NCI-H187 treated with DMSO at 0.1 percent for 48 hours (cell line): ENCODE measurements at places on chromosomes 1 and 21.

DNA sequence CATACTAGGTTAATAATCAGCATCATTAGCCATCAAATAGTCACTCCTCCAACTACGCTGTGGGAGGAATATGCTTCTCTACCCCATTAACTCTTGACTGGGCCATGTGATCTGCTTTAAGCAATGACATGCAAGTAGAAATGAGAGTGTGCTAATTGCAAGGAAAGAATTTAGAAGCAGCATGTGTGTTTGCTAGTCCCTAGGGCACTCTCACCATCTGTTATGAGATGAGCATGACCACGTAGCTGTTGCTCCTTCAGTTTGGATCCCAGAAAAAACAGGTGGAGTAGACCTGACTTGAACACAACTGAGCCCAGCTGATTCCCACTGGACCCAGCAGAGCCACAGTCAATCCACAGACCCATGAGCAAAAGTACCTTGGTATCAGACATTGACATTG lies 19.7 kb upstream of the RGS7 start:
- no peak for DNase-seq

- no peak for DNase-seq
Observed at GRCh38 chr1:227449051-227449450, 114.3 kb upstream of the ZNF678 start.

DNA sequence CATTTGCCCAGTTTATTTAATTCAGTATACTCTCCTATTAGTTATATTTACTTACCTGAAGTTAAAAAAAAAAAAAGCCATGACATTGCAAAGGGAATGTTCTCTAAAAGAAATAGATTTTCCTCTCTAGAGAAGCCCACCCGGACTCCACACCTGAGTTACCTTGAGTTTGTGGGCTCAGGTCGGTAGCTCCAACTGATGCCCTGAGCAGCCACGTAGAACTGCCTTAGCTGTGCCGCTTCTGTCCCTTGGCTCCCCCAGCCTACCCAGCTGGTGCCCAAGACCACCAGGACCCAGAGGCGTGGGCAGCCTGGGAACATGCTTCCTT lies 250 bp downstream of the F5 start:
- DNase-seq, result no peak

- DNase-seq, result no peak
Observed at GRCh38 chr1:227744668-227745067, 9.4 kb downstream of the SNAP47 start.

DNA sequence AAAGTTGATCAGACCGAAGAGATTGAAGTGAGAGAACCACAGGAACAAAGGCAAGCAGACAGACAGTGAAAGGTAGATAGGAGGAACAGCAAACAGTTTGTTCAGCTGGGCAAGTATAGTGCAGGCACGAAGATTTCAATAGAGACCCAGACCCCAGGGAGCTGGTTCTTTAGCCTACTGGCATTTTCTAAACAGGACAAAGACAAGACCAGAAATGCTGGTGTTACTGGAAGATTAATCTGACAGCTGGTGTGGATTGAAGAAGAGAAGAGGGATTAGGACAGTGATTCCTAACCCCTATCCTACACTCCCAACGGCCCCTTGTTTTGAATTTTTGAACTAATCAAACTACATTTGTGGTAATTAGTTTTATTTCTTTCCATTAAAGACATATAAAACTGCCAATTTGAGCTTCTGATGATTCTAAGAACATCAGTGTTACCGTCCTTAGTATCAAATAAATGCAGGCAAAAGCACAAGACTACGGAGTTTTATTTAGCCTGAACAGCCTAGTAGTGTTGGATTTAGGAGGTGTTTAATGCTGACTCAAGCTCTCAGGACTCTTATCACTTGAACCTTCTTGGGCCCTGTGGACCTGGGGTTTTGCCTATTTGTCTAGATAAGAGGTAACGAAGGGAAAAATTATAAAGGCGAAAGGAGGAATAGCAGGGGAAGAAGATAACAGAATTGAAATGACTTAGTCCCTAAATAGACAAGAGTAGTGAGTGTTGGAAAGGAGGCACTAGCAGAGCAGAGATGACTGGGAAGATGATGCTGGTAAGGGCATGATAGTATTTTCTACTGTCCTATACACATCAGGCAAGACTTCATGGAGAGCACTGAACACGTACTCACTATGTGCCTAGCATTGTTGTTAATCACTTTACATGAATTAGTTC lies 2.0 kb downstream of the NPL start:
- no peak for DNase-seq

DNA sequence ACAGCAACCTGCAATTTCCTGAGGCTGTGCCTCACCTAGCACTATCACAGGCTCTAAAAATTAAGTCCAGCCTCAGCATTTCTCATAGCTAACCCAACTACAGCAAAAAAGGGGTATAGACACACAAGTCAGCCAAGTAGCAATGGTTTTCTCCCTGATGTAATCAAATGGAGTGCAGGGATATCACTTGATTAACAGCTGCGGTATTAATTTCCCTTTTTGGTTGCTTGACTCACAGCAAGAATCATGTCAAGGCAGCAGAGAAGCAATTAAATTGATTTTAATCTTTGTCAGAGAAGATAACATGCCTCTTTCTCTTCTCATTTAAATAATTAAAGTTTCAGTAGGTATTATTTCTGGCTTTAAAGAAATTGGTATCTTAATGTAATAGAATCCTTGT lies 278.9 kb downstream of the RWDD3 start:
- DNase-seq, result no peak

DNA sequence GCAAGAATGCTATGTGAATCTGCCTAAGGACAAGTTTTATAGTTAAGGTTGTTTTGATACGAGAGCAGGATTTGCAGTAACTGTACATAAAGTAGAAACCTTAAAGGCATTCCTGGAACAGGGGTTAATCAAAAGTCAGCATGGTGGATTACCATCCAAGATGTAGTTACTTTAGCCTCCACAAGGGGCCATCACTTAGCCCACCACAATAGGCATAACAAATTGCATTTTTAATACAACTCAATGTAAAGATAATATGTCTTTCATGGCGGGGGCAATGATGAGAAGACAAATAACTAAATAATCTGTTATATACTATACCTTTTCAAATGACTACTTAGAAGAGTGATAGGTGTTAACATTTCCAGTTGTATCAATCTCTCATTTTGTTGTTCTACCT lies 611.2 kb upstream of the ADGRL4 start:
- DNase-seq, result no peak

GRCh38 chr21:34722684-34723300 lies 54.0 kb downstream of the CLIC6 start:
- DNase-seq, result no peak

GRCh38 chr1:65054481-65054880 lies 88.1 kb upstream of the JAK1 start:
- DNase-seq, result no peak

DNA sequence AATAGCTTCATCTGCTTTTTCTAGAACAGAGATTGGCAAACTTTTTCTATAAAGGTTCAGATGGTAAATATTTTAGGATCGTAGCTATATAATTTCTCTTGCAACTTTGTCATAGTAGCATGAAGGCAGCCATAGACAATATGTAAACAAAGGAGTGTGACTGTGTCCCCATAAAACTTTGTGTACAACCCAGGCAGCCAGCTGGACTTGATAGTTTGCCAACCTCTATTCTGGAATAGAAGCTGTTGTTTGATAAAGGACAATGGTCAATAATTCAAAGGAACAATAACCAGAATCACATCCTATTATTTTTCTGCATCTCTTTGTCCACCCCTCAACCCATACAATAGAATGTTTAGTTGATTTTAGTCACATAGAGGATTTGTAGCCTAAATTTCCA lies 286.7 kb downstream of the LMX1A start:
- no peak for DNase-seq

GRCh38 chr1:30995990-30996612 lies 69.4 kb downstream of the PUM1 start:
- DNase-seq, result no peak

- DNase-seq, result no peak
Observed at GRCh38 chr1:159927849-159928431, 2.6 kb upstream of the TAGLN2 start.

- no peak for DNase-seq
Observed at GRCh38 chr1:115373305-115373704, 35.3 kb upstream of the NGF start.

DNA sequence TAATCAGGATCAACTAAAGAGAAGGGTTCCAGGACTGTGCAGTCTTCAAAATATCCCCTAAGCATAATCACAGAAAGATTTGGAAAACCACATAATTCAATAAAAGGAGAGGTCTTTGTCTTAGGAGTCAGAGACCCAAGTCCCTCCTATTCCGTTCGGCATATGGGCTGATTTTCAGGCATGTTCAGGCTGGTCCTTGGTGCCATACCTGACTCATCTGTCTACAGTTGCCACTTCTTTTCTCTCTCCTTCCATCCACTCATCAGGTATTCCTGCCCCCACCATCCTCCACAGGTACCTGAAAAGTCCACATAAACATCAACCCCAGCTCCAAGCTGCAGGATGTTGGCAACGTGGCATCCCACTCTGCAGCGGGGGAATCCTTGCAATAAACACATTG lies 29.7 kb upstream of the RPL11 start:
- no peak for DNase-seq

DNA sequence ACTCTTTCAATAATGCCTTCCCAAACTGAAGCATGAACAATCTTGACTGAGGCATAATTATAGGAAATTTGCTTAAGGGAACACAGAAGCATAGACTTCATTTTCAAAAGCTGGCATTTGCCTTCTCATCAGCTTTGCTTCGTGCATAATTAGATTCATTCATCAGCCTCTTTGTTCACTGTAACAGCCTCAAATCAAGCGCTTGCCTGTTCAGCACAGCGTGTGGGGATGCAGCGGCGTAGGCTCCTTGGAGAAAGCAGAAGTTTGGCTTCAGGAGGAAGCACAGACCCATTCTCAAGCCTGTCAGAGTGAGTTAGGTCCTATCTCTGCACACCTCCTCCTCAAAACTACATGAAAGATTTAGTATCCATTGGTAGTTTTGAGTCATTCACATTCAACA lies 246.4 kb upstream of the MAP1LC3C start:
- no peak for DNase-seq

GRCh38 chr21:32733990-32734613 lies 6.3 kb upstream of the SYNJ1 start:
- no peak for DNase-seq

DNA sequence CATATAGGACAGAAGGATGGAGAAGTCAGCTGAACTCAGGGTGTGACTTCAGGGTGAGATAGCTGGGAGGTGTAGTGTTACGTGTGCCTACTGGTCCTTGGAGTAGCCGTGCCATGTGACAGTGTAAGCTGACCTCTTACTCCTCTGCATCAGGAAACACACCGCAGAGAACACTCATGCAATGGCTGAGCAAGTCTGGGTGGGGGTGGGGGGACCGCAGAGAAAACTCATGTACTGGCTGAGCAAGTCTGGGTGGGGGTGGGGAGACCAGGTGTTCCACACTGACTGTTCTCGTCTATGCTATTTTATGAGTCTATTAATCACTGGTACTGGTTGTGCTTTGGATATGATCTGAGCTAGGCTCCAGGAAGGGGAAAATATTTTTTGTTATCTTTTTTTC lies 233.1 kb downstream of the PAPPA2 start:
- DNase-seq, result peak; percentile 99

- no peak for DNase-seq
Observed at GRCh38 chr1:67367370-67368045, 59.8 kb downstream of the IL12RB2 start.

DNA sequence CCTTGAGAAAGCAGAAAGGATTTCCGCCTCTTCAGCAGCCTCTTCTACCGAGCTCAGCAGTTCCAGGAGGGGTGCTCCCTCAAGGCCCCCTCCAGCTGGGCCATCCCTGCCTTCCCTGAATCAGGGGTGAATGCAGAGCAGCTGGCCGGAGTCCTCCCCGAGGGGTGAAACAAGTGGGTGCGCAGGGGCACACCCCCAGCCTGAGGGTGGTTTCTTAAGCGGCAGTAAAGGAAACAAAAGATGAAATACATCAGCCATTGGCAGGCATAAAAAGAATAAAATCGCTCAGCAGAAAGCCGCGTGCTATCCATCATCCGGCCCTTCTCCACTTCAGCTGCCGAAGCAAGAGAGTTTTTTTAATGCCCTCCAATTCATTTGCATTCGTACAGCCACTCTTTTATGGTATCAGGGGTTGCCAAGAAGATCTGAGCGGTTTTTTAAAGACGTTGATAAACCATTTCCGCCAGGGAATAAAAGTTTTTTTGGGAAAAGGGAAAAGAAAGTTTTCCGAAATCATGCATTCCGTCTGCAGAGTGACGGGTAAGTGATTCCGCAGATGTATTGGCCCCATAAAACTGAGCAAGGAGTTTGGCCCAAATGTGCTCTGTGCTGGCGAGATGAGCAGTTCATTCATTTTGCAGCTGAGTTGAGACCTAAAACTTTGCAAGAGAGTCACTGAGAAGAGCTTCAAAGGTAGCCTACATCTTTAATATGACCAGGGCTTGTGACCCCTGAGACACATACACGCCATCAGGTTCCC lies 73.7 kb upstream of the ZC3H12A start:
- no peak for DNase-seq

DNA sequence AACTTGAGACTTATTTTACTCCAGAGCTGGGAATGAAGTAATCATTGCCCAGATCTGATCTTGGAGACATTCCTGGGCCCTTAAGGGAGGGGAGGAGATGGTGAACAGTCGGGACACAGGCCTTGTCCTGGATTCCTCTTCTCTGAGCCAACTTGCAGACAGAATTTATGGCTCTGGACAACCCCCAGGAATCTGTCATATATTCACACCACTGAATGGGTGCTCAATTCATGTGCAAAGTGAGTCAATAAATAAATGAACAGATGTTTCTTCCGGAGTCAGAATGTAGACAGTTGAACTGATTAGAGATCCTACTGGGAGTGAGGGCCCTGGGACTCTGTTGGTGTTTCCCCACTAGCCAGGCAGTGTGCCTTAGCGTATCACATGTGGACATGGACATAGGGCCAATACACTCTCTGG lies 2.6 kb downstream of the TUFT1 start:
- DNase-seq, result no peak

- no peak for DNase-seq
Observed at GRCh38 chr1:219820551-219820950, 107.8 kb downstream of the SLC30A10 start.

DNA sequence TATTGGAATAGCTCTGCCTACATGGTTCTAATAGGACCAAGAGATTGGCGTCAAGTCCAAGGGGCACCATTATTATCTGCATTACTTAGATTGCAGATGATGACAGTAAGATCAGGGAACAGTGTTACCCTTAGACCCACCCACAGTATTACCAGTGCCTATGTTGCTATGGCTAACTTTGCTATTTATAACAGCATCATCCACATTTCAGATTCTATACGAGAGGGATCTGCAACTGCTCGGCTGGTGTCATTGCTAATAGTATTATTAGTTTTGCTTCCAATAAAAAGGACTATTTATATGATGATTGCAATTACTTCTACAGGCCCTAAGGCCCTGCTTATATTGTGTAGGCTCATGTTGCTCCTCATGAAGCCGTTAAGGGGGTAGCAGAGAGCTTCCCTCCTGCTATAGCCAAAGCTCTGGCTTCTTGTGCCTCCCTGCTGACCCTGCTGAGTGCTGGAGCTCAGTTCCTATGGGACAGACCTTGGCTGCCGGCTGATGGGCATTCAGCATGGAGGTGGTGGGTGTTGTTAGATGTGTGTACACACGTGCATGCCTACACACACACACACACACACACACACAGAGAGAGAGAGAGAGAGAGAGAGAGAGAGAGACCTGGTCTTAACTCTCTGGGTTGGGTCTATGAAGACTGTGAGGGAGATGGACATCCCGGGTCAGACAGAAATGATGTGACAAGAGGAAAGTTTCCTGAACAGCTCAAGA lies 1.3 kb downstream of the BCAN start:
- no peak for DNase-seq

GRCh38 chr1:51527144-51527543 lies 8.1 kb upstream of the EPS15 start:
- DNase-seq, result no peak

- no peak for DNase-seq
Observed at GRCh38 chr21:15255261-15255660, 190.5 kb upstream of the NRIP1 start.
